ENCODE measurements at places on chromosomes 13 and 19.

DNA sequence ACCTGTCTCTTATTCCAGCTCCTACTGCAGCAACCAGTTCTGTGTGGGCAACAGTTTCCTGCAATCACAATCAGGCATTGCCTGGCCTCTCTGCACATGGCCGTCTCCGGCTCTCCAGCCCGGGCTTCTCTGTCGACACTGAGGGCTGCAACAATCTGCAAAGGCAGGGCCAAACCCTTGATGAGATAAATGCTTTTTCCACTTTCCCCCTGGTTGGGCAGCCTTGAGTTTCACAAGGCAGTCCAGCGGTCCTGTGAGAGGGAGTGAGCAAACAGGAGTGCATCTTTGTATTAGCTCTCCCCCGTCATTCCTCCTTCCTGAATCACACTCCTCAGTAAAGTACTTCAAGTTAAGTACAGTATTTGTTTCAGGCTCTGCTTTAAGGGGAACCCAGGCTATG, 40.7 kb upstream of the VWA8 start:
- DNase-seq: no peak

DNA sequence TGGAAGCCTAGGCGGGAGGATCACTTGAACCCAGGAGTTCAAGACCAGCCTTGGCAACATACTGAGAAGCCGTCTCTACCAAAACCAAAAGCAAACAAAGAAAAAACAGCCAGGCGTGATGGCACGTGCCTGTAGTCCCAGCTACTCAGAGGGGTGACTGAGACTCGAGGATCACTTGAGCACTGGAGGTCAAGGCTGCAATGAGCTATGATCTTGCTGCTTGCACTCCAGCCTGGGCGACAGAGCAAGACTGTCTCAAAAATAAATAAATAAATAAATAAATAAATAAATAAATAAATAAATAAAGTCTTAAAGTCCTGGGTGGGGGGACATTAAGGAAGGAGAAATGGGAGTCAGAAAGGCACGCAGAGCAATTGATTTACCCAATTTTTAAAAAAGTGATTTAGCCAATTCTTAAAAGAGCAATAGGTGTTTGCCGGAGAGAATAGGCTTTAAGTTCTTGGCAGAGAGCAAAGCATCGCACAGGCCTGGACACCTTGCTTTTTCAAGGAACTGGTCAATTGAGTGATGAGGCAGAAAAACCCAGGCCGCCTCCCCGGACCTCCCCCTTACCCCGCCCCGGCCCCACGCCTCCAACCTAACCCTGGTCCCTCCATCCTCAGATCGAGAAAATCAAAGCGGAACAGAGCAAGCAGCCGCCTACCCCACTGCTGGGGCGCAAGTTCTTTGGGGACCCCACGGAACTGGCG, 9.5 kb upstream of the SHKBP1 start:
- DNase-seq: no peak

DNA sequence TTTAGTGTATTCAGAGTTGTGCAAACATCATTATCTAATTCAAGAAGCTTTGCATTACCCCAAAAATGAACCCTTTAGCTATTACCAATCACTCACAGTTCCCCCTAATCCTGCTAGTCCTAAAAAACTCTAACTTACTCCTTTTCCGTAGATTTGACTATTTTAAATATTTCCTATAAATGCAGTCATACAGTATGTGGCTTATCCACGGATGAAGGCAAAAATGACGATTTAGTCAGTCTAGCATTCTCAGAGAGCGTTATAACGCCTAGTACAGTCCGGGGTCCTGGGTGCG, 587 bp upstream of the ZNF383 start:
- no peak for DNase-seq

GRCh38 chr19:12789098-12789903, 2.0 kb upstream of the JUNB start:
- DNase-seq: peak; percentile 57

DNA sequence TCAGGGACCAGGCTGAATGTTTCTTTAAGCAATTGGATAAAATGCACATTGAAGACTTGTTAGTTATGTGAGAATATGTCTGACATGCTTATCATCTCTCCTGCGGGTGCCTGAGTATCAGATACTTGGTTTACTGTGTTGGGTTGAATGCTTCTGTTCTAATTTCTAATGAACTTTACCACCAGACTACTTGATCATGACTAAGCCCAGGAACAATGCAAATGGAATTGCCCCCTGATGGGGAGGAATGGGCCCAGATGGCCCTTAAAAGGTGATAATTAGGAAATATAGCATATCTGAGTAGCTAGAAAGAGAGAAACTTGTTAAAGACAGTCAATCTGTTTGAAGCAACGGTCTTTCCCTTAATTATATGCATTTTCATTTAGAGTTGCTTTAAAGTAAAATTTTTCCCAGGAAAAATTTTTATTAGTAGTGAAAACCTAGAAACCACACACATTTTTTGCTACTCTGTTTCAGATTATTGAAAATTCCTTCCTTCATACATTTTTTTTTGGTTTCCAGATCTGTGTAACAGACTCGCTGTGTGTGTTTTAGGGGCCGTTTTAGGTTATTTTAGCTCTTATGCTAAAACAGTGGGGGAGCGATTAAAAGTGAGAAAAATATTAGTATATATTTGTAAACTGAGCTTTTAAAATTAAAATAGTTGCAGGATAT, 186.6 kb downstream of the TM9SF2 start:
- peak; percentile 56 for DNase-seq

GRCh38 chr13:42177189-42177588, 94.8 kb upstream of the AKAP11 start:
- no peak for DNase-seq

DNA sequence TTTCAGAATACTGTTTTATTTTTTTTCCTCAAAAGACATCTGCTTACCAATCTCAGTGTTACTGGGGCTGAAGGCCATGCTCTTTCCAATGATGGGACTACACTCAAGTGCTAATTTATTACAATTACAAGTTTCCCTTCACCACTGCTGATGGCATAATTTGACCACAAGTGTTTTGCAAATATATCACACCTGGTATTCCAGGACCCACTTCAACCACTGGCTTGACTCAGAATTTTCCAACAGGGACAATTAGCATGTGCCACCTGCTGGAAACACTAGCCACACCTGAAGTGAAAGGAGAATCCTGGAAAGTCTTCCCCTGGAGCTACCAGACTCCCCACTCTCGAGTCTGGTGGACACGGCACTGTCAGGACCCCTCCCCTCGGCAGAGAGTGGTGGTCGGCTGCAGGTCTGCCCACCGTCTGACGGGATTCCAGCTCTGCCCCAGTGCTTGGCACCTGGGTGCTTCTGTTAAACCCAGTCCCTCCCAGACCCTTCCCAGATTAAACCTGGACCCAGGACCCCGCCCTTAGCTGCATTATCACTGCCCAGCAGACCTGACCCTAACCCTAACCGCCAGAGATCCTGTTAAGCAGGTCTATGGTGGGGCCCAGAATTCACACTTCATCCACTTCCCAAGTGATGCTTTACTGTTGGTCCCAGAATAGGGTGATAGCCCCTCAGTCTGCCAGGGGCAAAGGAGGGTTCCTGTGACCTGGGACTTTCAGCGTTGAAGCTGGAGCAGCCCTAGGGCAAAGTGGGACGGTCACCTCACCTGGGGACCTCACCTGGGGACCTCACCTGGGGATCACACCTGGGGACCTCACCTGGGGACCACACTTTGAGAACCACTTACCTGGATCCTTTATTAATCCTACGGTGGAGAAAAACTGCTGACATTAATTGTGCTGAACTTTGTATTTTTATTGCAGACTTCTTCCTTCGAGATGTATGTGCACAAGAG, 17.6 kb upstream of the RASA3 start:
- DNase-seq: no peak

DNA sequence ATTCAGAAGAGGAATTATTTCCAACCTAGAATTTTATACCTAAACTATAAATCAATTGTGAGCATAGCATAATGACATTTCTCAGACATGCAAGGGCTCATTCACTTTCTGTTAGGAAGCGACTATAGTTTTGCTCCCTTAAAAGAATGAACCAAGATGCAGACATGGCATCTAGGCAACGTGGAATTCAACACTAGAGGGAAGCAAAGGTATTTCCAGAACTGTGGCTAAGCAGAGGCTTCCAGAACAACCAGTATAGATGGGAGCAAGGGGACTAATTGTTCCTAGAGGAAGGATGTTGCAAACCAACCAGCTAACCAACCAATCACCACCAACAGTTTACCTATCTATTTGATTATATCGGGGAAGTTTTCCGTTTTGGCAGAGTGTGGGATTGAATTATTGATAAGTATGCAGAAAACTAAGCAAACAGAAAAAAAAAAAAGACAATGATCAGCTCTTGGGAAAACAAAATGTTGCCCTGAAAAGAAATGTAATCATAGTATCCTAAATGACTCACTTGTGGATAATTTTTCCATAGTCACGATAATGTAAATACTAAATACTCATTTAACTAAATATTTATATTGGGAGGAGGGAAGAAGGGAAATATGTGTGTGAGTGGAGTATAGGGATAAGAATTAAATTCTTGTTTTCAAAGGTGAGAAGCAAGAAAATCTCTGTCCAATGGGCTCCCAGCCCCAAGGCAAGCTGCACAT, 21.1 kb downstream of the ARL11 start:
- no peak for DNase-seq
